ENCODE measurements at places on chromosomes 5 and 9.

- DNase-seq, result no peak
Measured at GRCh38 chr5:17094830-17095229, 122.6 kb upstream of the BASP1 start.

- no peak for DNase-seq
Measured at GRCh38 chr5:65876496-65876895, 49.9 kb upstream of the ERBIN start.

GRCh38 chr5:27403243-27403882 is 365.0 kb upstream of the CDH9 start:
- no peak for DNase-seq

DNA sequence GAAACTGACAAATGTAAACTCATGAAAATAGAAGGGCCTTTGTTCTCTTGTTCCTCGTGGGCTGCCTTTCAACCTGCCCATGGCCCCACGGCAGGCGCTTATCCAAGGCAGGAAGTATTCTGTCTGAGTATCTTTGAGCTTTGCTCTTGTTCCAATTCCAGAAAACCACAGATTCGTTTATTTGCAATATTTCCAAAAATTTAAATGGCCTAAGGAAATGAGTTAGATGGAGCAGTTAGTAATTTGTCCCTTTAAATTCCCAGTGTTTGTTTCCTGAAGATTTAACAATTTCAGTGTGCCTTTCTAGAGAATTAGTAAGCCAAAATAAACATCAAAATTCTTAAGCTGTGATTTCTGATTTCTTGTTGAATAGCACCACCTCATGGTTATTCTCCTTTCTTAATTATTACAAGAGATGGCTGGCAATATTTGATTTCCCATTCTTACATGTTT is 299.4 kb upstream of the RASA1 start:
- DNase-seq, result no peak

DNA sequence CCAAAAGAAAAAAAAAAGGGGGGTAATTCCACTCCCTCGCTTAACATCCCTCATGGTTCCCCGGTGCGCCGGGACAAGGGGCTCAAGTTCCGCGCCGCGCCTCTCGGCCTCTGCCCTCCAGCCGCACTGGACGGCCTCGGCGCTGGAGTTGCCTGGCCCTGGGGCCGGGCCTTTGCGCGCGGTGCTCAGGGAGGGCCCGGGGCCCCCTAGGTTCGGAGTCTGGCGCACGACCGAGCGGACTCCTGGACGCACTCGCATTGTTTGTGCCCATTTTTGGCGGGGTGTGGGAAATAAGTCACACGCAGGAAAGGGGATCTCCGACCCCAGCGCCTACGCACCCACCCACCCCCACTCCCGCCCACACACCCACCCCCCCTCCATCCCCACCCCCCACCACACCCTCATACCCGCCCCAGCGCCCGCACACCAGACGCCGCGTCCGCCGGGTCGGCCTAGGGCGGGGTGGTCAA is 381 bp downstream of the MED22 start:
- DNase-seq, result no peak

DNA sequence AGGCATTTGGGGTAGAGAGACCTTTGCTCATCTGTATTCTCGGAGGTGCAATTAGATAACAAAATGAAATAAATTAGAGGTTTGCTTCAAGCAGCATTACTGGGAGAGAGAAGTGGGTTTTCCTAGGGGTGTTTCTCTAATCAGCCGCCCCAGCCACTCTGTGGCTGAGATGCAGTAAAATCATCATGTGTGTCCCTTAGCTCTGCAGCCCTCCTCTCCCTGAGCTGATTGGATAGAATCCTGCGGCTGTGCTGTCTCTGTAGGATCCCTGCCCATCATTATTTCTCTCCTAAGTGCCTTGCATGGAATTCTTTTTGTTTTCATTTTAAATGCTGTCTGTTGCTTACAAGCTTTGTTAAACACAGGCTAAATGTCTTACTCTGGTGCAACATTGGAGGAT is 171.4 kb downstream of the SH3GL2 start:
- DNase-seq, result no peak

GRCh38 chr5:37197340-37198050 is 51.7 kb downstream of the CPLANE1 start:
- no peak for DNase-seq

DNA sequence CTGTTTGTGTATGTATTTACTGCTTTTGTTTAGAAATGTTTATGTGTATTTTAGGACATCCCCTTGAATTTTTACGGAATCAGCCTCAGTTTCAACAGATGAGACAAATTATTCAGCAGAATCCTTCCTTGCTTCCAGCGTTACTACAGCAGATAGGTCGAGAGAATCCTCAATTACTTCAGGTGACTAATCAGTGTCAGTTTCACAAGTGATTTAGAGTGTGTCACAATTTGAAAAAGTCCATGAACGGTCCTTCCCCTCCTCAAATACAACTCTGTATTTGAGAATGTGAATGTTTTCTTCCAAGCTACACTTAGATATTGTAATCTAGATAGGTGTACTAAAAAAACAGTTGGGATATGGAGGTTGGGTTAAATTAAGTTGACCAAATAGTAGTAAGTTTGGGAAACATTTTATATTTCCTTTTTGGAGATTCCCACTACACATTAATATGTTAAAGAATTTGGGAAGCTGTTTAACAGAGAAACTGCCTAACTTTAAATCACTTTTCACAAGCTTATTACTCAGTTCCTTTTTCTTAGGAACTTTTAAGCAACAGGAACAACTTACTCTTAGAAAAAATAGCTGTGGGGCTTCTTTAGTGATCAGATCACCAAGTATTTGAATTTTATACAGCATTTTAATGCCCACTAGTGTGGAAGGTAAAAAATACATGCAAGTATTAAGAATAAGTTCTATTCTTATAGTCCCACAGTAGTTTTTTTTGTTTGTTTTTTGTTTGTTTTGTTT is 40.9 kb downstream of the RAD23B start:
- DNase-seq, result no peak

DNA sequence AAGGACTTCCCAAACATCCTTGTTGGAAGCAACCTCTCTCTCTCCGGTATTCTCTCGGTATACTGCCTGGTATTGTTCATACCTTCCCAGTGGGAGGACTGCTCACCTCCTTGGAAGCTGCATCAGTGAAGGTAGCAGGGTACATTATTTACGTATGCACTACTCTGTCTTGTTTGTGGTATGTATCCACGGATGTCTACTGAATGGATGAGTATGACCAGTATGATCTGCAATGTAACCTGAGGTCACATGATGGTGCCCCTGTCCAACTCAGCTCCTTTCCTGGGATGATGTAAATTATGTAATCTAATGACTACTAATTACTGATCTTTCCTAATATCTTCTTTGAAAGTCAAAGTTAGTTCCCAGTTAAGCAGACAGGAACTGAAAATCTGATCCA is 32.1 kb downstream of the CEMIP2 start:
- DNase-seq, result no peak

- DNase-seq, result peak; percentile 68
Measured at GRCh38 chr9:124282442-124283227, 24.9 kb downstream of the NEK6 start.

DNA sequence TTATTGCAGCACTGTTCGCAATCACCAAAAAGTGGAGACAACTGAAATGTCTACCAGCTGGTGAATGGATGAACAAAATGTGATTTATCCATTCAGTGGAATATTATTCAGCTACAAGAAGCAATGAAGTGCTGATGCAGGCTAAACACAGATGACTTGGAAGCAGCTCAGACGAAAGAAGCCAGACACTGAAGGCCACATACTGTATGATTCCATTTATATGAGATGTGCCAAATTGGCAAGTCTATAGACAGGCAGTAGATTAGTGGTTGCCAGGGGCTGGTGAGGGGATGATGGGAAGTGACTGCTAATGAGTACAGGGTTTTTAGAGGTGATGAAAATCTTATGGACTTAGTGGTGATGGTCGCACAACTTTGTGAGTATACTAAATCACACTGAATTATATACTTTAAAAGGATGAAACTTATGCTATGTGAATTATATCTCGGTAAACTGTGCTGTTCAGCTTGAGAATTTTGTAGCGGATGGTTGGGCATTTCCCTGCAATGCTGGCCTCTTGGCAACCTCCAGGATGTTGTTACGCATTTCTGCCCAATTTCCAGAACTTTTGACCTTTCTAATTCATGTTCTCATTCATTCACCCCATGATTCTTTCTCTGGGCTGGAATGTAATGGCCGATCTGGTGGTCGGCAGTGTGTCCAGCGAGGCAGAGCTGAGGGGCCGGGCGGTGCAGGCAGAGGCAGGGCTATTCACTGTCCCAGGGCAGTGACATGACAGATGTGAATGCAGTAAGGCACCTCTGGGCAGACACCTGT is 22.0 kb upstream of the WNK2 start:
- DNase-seq, result no peak

GRCh38 chr5:33362915-33363314 is 77.8 kb upstream of the TARS1 start:
- no peak for DNase-seq

DNA sequence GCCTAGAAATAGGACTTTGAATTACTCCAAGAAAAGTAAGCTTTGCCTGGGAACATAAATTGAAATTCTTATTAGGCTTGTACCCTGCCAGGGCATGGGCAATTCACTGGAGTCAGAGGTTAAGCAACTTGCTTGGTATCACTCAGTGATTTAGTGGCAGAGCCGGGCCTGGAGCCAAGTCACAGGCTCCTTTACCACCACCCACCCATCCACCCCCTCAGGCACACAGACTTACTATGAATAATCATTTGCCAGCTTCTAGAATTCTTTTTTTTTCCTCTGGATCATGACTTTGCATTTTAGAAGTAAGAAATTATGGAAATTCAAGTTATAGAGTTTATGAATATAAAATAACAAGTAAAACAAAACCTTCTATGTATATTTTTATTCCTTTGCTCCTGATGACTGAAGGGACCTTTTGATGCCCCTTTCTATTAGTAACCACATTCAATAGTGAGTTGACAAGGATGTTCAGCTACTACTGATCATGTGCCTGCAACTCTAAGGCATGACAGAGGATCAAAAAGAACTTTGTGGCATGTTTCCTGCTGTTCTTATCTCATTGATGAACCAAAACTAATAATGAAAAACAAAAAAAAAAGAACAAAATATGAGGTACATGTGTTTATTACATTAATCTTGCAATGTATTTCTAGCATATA is 614.7 kb downstream of the TLR4 start:
- DNase-seq, result peak; percentile 83
